ENCODE measurements at places on chromosomes 1 and 21.

DNA sequence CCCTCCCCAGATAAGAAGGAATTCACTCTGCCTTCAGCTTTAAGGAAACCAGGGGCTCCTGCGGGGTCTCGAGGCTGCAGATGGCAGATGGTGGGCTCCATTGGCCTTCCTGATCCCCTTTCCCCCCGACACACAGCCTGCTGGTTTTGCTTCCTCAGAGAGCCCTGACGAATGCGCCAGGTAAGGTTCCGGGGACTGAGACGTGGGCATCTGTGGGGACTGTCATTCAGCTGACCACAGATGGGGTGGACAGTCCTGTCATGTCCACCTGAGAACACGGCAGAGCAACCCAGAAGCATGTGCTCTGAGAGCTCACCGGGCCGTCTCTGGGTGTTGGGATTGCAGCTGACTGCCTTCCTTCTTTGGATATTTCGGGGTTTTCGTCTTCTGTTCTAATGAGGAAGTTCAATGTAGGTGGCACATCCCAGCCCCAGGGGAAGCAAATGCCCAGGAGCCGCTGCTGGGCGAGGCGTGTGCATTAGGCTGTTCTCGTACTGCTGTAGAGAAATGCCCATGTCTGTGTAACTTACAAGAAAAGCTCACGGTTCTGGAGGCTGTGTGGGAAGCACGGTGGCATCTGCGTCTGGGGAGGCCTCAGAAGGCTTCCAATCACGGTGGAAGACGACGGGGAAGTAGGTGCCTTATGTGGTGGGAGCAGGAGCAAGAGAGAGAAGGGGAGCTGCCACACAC is 22.6 kb upstream of the TTC34 start:
- DNase-seq, result no peak

DNA sequence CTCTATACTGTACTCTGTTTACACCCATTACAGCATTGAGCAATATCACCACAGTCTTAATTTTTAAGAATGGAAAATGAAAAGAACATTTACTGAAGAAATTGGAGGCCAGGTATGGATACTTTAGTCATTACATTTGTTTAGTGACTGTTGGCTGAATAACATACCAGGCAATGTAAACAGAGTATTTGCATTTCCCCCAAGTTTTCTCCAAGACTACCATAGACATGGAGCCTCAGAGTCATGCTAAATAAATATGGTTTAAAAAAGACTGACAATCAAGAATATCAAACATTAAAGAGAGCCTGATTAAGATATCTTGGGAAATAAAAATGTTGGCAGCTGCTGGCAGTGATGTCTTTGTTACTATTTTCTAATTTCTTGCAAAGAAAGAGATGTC is 136.9 kb upstream of the ADAMTS5 start:
- no peak for DNase-seq

DNA sequence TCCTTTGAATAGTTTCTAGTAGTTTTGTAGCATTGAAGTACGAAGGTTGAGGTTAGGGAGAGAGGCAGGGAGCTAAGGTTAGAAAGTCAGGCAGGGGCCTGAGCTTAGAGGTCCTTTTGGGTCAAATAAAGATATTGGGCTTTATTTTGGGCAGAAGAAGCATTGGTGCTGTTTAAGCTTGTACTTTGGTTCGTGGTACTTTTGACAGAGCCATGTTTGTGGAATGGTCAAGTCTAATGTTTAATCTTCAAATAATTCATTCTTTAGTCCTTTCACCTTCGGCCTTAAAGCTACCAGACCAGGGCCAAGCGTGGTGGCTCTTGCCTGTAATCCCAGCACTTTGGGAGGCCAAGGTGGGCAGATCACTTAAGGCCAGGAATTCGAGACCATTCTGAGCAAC is 12.5 kb downstream of the FGGY start:
- no peak for DNase-seq

DNA sequence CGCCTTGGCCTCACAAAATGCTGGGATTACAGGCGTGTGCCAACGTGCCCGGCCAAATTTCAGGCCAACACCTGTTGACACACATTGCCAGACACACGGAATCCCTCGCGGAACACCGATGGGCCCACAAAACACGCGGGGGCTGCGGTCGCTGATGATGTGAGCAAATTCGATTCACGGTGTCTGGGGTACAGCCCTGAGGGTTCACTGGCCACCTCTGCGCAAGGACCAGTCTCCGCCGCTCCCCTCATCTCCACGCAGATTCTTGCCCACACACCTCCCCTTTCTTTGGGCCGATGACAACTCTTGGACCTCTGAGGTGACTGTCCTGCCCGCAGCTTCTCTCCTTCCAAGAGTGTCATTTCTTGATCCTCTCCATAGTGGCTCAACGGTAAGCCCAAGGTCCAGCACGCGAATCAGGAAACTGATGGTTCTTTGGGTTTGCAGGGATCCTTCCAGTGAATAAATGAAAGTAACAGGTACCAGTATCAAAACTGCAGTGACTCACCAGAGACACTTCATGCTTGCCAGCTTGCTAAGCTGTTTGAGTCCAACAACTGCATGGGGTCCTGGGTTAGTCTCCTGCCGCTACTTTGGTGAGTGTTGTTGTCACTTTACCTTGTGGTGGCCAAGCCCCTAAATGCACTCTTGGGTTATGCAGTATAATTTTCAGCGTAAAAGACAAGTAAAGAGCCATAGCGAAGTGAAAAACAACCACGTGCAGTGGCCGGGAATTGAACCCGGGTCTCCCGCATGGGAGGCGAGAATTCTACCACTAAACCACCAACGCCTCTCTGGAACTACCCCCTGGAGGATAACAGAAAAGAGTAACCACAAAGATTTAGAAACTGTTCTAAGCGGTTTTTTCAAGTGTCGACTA is 11.0 kb upstream of the RNU1-3 start:
- no peak for DNase-seq

DNA sequence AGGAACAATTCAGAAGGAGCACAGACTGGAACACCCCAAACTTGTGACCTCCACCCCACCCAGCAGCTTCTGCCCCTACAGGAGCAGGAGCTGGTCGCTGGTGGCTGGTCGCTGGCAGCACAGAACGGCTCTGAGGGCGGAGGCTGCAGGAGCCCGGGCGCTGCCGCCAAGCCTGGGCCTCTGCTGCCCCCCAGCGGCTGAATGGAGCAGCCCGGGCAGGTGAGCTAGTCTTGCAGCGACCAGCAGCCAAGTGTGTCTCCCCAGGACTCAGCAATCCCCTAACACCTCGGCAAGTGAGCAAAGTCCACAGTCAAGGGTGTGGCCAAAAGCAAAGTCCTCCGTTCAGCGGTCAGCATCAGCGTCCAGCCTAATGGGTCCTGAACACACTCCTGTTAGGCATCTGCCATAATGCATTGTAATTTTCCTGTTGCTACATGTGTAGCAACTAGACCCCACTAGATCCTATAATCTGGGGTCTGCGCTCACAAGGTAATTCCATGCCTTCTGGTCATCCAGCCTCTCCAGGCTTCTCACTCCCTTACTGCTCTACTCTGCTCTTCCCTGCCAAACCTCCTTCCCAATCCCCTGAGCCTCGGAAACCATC is 12.1 kb upstream of the GJB5 start:
- DNase-seq, result no peak

DNA sequence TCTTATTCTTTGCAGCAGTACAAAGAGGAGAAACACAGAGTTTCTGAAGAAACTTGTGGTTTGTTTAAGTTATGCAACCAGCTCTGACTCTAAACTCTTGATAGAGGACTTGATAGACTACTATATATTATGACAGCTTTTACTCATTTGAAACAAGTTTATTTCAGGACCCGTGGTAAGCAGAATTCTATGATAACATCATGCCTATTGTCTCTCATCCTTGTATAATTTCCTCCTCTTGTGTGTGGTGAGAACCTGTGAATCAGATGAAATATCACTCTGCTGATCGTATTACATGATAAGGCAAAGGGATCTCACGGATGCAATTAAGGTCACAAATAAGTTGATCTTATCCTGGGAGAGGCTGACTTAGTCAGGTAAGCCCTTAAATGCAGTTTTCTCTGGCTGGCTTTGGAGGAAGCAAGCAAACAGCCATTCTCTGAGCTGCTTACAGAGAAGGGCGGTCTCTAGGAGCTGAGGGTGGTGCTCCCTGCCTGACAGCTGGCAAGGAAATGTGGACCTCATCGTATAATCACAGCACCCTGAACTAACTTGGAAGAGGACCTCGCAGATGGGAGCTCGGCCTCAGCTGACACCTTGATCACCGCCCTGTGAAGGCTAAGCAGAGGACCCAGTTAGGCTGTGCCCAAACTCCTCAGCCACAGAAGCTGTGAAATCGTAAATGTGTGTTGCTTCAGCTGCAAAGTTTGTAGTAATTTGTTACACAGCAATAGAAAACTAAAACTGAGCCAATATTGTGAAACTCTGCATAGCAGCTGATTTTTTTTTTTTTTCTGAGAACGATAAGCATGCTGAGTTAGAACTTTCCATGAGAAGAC is 151.1 kb upstream of the DPT start:
- no peak for DNase-seq

GRCh38 chr1:61486783-61487536 is 238.0 kb downstream of the TM2D1 start:
- no peak for DNase-seq

GRCh38 chr1:93399781-93400180 is 48.1 kb upstream of the FNBP1L start:
- DNase-seq, result peak; percentile 20

DNA sequence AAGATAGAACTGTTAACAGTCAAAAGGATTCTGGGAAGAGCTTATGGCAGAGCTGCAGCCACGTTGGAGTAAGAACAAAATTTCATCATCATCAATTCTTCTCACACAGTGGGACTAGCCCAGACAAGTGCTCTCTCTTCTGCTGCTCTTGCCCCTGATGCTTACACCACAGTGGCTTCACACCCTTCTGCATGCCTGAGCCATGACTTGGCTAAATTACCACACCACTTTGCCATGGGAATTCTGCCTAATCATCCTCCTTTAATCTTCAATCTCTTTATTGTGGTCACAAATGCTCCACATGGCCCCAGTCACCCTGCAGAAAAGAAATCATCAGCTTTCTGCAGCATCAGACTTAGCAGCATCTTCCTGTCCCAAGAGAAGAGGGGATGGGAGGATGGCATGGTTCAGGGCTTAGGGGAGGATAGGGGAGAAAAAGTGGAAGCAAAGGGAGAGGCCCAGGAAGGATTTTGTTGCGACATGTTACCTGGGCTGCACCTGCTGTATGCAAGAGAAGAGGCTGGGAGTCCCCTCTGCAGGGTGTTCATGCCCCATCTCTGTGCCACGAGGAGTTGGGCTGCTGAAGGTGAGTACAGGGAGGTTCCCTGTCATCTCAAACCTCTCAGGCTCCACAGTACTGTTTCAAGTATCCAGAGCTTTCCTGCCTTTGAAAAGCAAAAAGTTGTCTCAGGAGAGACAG is 9.0 kb upstream of the RPTN start:
- DNase-seq, result no peak

DNA sequence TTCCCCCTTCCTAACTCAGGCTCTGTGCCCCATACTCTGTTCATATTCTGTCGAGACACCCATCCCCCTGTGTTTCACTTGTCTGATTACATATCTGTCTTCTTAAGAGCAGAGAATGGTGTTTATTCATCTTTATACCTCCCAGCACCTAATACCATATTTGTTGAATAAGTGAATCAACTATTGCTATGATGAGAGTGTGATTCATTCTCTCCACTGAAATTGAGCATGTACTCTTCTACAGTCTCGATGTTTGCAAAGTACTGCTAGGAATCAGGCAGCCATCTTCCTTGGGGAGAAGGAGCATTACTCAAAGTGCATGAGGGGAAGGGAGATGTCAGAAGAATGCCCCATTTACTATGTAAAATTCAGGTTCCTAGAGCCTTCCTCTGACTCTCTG is 27.0 kb downstream of the TBX15 start:
- no peak for DNase-seq

- DNase-seq, result peak; percentile 65
Measured at GRCh38 chr1:214552174-214552608, 789 bp upstream of the PTPN14 start.

GRCh38 chr1:151897991-151898431 is 11.3 kb downstream of the THEM4 start:
- DNase-seq, result no peak

- no peak for DNase-seq
Measured at GRCh38 chr1:233654658-233655280, 40.9 kb downstream of the KCNK1 start.

GRCh38 chr1:234226113-234226818 is 147.0 kb upstream of the COA6 start:
- no peak for DNase-seq

DNA sequence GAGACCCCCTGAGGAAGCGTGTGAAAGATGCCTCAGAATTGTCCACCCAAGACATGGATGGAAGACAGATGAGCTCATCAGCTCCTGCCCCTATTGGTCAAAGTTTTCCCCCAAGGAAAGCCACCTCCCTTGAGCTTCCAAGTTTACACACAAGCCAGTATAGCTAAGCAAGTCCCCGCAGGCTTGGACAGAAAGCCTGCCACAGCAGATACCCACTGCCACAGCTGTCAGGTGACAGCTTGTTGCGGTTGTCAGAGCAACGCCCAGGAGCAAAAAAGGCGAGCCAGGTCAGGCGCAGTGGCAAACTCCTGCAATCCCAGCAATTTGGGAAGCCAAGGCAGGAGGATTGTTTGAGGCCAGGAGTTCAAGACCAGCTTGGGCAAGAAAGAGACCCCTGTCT is 60.9 kb upstream of the IFNAR2 start:
- DNase-seq, result no peak

DNA sequence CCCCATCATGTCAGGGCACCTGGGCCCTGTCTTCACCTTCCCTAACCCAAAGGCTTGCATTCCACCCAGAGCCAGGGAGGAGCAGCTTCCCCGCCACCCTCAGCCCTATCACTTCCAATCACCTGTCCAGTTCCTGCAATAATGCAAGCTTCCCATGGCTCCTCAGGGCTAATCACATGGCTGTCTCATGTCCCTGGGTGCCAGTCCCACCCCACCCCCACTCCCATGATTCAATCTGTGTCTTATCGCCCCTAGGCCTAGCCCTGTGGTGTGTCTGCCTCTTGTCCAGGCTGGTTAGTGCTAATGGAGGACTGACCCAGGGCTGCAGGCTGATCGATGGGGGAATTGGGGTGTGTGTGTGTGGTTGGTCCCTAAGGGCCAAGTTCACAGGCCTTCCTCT is 11.0 kb upstream of the PEAR1 start:
- DNase-seq, result no peak

GRCh38 chr21:34834852-34835501 is 166.2 kb downstream of the CLIC6 start:
- no peak for DNase-seq

GRCh38 chr1:21361506-21361905 is 71.2 kb upstream of the ECE1 start:
- no peak for DNase-seq

- DNase-seq, result no peak
Measured at GRCh38 chr1:226798427-226799411, 59.6 kb upstream of the ITPKB start.

GRCh38 chr1:231460614-231461013 is 38.5 kb upstream of the EGLN1 start:
- no peak for DNase-seq
